Lower leg skin (tissue), 4 donors: ENCODE measurements at places on chromosomes 4 and X. TPM values are rescaled to one million over a fixed set of nuclear protein-coding genes. Genes with fewer than 3 reads are reported as not detected.

The BEND2 gene
- total RNA-seq, result not detected

The RHOH gene
- total RNA-seq, result 3.4 TPM

The LGI2 gene
- total RNA-seq, result 0.04 TPM

The CLNK gene
- 0.45 TPM for total RNA-seq

The GLRB gene
- 1.8 TPM for total RNA-seq

The IL2 gene
- total RNA-seq, result not detected

The MEPE gene
- not detected for total RNA-seq

The GJB1 gene
- total RNA-seq, result 2.4 TPM

The RBM46 gene
- total RNA-seq, result not detected

The DOK7 gene
- total RNA-seq, result 8.9 TPM

The HSFX1 gene
- total RNA-seq, result not detected

The SGMS2 gene
- 60.9 TPM for total RNA-seq

The VCX3B gene
- not detected for total RNA-seq

The MAGEC1 gene
- not detected for total RNA-seq

The UCHL1 gene
- total RNA-seq, result 2.2 TPM

The ENPEP gene
- 2.4 TPM for total RNA-seq

- DNase-seq, result peak; percentile 19
These were observed 4.2 kb downstream of the MID1 start for GRCh38 chrX:10615931-10616774.

DNA sequence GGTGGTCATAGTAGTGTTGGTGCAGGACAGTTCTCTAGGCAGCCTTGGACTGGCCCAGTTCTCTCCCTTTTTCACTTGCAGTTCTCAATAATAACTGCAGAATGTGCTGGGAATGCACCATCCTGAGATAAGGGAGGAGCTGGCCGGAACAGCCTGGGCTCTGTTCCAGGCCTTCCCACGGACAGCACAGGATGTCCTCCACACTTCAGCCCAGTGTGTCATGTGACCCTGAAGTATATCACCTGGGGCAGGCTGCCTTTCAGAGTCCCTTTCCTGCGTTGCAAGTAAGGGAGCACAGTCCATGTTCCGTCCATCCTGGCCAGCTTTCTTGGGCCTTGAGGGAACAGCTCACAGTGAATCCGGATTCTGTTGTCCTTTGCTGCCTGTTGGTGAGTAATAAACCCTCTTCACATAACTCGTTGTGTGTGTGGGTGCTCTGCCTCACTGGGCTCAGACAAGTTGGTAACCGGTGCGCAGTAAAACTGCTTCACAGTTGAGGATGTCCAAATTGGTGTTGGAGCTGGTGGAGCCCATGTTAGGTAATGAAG, 32.3 kb upstream of the BBS12 start:
- no peak for DNase-seq

DNA sequence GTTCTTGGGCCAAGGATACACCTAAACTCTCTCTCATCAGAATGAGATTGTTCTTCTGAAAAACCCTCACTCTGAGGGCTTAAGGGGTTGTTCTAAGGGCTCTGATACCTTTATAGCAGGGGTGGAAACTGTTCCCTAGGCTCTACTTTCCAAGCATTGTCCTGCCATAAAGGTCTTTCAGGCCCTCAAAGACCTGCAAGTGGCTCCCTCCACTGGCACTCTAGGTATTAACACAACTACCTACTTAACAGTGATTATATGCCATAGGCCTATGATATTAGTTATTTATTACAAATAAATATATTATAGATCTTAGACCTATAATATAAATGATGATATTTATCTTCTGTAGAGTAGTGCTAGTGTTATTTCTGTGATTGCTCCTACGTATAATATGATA, 473.7 kb upstream of the RPS6KA3 start:
- DNase-seq, result no peak

DNA sequence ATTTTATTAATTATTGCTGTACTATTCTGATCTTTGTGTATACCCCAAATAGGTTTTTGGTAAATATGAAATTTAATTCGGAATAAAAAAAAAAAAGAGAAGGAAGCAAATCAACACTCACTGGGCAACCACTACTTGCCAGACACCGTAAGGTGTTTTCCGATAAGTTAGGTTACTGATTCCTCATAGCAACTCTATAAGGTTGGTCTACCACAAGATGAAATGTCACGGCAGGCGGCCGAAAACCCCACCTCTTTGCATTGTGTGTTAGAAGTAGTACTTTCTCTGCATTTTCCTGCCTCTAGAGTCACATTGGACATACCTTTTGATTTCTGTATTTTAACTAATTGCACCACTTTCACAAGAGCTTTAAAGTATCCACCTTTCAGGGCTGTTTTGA, 44.5 kb upstream of the RASGEF1B start:
- DNase-seq, result no peak

- DNase-seq, result no peak
These were observed 17.7 kb downstream of the OGT start for GRCh38 chrX:71550578-71550977.

DNA sequence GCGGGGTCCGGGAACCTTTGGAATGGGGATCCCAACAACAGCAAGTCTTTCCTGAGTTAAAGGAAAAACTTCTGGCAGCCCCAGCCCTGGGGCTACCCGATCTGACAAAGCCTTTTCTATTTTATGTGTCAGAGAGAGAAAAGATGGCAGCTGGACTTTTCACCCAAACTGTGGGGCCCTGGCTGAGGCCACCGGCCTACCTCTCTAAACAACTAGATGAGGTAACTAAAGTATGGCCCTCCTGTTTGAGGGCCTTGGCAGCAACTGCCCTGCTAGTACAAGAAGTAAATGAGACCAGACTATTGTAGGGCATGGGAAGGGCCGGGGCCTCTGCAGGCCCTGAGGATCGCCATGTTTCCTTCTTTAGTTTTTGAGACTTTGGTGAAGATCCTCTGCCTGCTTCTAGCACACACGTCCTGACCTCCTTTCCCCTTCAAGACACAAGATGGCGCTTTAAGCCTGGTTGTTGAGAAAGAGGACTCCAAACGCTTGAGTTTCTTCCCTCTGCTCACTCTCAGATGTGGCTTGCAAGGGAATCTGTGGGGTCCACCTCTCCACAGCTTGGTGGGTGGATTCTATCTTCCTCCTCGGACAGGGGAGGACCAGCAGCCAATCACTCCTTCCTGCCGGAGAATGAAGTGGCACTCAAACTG, 18.5 kb upstream of the DRD5 start:
- peak; percentile 60 for DNase-seq

- no peak for DNase-seq
These were observed 161.4 kb upstream of the PACRGL start for GRCh38 chr4:20538905-20539304.

GRCh38 chr4:157779081-157779480, 393.7 kb downstream of the GASK1B start:
- no peak for DNase-seq

GRCh38 chrX:128929271-128930057, 593.8 kb downstream of the SMARCA1 start:
- no peak for DNase-seq

GRCh38 chr4:85778632-85779131, 303.7 kb downstream of the ARHGAP24 start:
- DNase-seq, result no peak

DNA sequence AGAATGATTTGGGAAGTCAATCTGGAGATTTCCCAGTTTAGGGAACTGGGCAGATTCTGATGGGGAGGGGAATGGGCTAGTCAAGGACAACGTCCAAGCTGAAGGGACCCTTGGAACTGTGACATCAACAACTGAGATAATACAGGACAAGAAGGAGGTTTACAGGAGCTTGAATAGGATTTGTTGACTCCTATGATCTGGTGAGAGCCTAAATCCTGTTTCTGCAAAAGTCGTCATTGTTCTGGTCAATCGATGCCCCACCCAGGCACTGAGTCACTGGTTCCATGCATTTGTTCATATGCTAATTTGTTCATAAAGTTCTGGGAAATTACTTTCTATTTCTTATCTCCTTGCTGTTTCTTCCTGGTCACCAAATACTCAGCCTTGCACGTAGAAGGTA, 15.3 kb upstream of the PDGFRA start:
- no peak for DNase-seq

DNA sequence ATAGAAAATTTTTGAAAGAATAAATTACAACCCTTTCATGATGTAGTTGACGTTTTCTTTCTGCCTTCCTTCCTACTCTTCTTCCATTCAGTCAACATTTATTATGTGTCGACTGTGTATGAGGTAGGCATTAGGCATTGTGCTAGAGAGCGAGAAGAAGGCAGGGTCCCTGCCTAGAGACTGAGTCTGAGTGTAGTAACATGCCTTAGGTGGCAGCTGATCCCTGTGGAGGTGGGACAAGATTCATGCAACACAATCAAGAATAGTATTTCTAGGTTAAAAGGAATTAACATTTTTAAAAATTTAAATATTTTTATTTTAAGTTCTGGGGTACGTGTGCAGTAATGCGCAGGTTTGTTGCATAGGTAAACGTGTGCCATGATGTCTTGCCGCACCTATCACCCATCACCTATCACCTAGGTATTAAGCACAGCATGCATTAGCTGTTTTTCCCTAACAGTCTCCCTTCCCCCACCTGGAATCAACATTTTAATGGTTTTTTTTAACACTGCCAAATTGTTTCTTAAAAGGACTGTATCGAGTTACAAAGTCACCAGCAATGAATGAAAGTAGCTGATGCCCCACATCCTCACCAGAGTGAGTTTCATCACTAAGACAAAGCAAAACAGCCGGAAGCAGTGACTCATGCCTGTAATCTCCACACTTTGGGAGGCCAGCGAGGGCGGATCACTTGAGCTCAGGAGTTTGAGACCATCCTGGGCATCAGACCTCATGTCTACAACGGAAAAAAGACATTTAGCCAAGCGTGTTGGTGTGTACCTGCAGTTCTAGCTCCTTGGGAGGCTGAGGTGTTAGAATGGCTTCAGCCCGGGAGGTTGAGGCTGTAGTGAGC, 84.0 kb downstream of the WWC2 start:
- no peak for DNase-seq

DNA sequence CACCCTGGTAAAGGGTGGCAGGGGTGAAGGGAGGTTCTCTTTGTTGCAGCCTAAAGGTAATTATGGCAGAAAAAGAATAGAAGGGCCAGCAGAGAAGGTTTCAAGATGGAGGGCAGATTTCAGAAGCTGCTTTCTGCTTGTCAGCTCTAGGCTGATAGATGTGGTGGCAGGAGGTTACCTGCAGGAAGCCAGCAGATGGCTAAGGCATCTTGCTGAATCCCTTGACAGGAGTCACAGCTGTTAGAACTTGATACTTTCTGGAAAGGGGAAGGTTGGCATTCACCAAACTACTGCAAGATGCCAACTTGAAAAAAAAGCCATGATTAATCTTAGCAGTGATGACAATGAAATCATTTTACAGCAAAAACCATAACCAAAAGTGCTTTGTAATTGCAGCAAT, 69.5 kb upstream of the CBLL2 start:
- DNase-seq, result no peak

- no peak for DNase-seq
These were observed 162.9 kb upstream of the USP9X start for GRCh38 chrX:40922307-40922706.

DNA sequence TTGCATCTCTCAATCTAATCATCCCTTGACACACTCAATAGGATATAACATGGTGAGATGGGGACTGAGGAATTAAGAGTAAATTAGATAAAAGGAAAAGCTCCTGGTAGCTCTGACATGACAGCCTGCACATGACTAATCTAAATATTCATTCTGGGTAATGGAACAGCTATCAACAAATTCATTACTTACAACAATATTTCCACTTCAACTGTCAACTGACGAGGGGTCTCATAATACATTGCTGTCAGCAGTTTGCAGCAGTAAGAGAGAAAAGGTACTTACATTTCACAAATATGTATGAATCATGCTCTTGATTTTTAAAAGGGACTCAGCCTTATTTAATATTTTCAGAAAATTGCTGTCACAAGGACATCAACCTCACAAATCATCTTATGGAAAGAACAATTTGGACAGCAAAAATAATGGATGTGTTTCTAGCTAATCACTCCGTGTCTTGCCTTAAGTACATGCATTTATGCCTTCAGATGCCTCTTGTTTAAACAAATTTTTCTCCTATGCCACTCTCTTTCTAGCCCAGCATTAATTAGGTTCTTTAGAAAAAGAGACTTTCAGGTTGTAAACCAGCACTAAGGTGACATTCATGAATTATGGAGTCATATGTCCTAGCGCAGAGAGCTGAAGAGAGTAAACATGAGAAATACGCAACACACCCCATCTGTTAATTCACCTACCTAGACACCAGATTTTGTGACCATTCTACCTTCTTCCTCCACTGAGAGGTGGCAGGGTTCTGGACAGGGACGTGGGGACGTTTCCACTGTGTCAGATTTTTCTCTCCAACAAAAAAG, 99.6 kb upstream of the TMEM150C start:
- DNase-seq, result no peak

DNA sequence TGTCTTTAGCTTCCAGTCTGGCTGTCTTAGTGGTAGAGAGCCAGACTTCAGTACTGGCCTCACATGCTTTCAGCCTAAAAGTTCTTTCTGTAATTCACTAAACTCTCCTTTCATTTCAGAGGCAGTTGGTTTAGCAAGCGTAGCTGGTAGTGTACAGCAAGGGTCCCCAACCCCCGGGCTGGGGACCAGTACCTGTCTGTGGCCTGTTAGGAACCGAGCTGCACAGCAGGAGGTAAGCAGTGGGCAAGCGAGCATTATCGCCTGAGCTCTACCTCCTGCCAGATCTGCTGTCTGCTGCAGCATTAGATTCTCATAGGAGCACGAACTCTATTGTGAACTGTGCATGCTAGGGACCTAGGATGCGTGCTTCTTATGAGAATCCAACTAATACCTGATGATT, 72.0 kb downstream of the QRFPR start:
- no peak for DNase-seq

DNA sequence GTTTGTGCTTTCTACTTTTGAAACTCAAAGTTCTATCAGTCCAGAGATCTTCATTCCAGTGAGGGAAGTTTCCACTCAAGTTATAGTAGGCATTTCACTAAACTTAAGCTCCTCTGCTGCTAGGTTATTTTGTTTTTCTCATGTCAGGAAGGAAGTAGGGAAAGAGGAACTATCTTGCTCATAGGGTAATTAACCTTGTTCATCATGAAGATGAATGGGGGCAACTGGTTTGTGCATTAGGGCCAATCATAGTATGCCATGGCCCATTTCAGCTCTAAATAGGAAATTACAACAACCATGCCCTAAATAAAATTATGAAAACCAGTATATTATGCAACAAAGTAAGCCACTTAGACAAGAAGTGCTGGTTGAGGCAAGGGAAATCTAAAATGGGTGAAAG, 804.7 kb upstream of the NDST4 start:
- DNase-seq, result no peak

GRCh38 chr4:99987681-99988080, 37.6 kb upstream of the H2AZ1 start:
- no peak for DNase-seq

DNA sequence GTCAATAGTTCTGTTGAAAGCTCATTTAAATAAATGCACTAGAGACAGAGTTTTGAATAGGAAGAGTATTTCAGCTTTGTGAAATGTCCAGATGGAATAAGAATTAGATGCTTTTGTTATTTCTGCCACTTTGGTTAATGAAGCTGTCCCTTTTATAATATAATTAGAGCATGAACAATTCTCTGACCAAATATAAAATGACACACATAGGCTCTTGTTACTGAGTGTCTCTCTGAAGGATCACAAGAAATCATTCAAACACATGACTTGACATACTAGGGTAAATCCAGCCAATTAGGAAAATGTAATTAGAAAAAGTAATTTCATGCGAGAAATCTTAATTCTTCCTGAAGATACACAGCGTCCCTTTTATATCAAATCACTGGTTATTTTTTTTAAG, 68.4 kb upstream of the DDIT4L start:
- DNase-seq, result no peak

GRCh38 chrX:13338996-13339515, 19.2 kb upstream of the ATXN3L start:
- DNase-seq, result no peak

- DNase-seq, result no peak
These were observed 14.1 kb upstream of the BCOR start for GRCh38 chrX:40111868-40112267.

- DNase-seq, result peak; percentile 64
These were observed 23.6 kb upstream of the YTHDC1 start for GRCh38 chr4:68373513-68373912.
